ENCODE measurements at places on chromosomes 7 and 10.

- DNase-seq, result peak; percentile 63
Observed at GRCh38 chr10:121088524-121088923, 237.4 kb downstream of the WDR11 start.

DNA sequence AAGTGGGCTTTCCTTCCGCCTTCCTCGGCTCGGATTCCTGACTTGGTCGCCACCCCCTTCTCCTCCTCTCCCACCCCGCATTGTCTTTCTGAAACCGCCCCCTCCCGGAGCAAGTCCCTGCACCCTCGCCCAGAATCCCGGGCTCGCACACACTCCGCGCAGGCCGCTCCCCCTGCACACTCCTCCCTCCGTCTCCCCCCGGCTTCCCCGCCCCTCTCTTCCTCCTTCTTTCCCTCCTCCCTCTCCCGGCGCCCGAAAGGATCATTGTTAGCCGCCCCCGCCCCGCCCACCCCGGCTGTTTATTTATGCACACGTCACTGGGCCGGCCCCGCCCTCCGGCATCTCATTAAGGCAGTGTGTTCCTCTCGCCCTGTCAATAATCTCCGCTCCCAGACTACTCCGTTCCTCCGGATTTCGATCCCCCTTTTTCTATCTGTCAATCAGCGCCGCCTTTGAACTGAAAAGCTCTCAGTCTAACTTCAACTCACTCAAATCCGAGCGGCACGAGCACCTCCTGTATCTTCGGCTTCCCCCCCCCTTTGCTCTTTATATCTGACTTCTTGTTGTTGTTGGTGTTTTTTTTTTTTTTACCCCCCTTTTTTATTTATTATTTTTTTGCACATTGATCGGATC is at the start of gene TCF7L2:
Gene TCF7L2 (plus strand): TSS at position 373 of the 633 bp plus-strand sequence. CDS start 510 bp downstream, outside the sequence.
- DNase-seq, result peak; percentile 99

GRCh38 chr7:110417611-110418010 is 673.3 kb upstream of the LRRN3 start:
- no peak for DNase-seq

GRCh38 chr7:87310790-87311419 is 34.6 kb upstream of the CROT start:
- no peak for DNase-seq

DNA sequence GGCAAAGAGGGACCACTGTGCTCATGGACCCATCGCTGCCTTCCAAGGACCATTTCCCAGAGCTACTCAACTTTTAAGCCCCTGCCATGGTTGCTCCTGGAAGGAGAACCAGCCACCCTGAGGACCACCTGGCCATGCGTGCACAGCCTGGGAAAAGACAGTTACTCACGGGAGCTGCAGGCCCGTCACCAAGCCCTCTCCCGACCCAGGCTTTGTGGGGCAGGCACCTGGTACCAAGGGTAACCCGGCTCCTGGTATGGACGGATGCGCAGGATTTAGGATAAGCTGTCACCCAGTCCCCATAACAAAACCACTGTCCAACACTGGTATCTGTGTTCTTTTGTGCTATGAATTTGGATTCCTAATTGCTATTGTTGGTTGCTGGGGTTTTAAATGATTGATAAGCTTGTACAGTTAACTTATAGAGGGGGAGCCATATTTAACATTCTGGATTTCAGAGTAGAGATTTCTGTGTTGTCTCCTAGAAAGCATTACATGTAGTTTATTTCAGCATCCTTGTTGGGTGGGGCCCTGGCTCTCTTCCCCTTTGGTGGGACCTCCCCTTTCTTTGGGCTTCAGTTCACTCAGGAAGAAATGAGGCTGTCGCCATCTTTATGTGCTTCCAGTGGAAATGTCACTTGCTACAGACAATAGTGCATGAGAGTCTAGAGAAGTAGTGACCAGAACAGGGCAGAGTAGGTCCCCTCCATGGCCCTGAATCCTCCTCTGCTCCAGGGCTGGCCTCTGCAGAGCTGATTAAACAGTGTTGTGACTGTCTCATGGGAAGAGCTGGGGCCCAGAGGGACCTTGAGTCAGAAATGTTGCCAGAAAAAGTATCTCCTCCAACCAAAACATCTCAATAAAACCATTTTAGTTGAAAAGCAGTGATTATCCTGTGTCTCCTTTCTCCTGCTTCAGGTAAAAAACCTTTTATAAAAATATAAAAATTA is 19.4 kb downstream of the LAT2 start:
- no peak for DNase-seq
